Activated CD4-positive, alpha-beta T cell treated with anti-CD3 and anti-CD28 coated beads for 4 hours (primary cell): ENCODE measurements at places on chromosomes 6 and 20.

- DNase-seq: no peak
Measured at GRCh38 chr6:167731731-167732422, 94.8 kb upstream of the AFDN start.

DNA sequence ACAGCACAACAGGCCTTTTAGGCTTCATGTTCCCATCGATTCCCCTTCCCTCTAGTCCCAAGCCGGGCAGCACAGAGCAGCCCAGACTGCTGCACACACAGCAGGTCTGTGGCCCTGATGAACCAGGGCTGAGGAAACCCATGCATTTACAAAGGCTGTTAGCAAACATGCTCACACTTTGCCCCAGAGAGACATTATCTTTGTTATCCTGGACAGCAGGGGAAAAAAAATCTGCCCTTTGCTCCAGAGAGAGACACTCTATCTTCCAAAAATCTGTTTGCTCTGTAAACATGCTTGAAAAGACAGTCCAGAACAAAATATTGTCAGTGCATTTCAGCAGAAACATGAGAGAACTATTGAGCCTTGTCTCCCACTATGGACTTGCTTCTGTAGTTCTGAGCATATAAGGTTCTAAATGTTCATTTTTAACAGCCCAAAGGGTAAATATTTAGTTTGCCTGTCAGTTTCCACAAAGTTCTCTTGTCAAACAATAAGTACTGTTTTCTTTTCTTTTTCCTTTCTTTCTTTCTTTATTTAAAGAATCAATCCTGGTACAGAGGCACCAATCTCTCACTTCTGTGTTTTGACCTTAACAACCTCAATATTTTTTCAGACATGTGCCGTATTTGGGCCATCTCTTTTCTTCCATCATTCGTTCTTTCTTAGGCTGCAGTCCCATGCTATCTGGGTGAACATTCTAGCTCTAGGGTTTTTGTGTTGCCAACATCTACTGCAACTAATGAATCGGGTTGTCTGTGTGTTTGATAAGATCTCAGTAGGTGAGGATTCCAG, 468.0 kb downstream of the EPM2A start:
- DNase-seq: no peak

- peak; percentile 57 for DNase-seq
Measured at GRCh38 chr20:63641146-63641791, 12.0 kb downstream of the STMN3 start.

DNA sequence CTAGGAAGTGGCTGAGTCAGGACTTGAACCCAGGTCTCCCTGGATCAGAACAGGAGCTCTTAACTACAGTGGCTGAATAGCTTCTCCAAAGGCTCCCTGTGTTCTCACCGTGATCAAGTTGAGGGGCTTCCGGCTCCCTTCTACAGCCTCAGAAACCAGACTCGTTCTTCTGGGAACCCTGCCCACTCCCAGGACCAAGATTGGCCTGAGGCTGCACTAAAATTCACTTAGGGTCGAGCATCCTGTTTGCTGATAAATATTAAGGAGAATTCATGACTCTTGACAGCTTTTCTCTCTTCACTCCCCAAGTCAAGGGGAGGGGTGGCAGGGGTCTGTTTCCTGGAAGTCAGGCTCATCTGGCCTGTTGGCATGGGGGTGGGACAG, 44.6 kb upstream of the TTPAL start:
- no peak for DNase-seq

- DNase-seq: no peak
Measured at GRCh38 chr20:58705208-58705926, 12.8 kb downstream of the NPEPL1 start.

- DNase-seq: no peak
Measured at GRCh38 chr6:53466257-53466656, 78.6 kb downstream of the GCLC start.

DNA sequence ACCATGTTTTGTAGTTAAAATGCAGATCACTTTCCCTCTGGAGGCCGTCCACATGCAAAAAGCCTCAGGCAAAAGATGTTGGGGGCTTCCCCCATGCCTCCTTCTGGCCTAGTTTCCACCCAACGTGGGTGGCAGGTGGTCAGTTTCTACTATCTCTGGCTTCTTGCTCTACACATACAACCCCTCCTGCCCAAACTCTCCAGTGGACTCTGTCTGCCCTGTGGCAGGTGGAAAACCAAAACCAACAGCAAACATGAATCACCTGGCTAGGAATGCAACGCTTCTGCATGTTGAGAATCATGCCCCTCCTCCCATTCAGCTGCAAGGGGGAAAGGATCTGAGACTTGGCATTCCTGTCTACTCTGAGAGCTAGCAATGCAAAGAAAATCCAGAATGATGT, 94.8 kb downstream of the MBOAT1 start:
- no peak for DNase-seq

- no peak for DNase-seq
Measured at GRCh38 chr6:95417856-95418255, 159.5 kb upstream of the MANEA start.

- DNase-seq: no peak
Measured at GRCh38 chr6:42118162-42119001, 24.0 kb downstream of the C6orf132 start.
